NCI-H1092 (cell line): ENCODE measurements at places on chromosomes 4 and X.

DNA sequence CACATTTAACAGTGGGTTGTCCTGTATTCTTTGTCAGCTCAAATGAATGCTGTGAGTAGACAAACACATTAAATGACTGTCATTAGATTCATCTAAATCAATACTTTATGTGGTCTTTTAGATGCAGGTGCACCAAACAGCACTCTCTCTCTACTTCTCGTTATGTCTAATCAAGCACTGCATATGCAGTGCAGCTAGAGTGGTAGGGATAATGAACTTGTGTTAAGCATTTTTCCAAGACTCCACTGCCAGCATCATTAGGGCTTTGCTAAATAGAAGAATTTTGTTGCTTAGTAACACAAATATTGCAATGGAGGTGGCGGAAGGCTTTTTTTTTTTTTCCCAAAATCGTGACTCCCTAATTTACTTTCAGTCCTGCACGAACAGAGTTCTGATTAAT is 447.0 kb upstream of the GALNT7 start:
- DNase-seq = no peak

DNA sequence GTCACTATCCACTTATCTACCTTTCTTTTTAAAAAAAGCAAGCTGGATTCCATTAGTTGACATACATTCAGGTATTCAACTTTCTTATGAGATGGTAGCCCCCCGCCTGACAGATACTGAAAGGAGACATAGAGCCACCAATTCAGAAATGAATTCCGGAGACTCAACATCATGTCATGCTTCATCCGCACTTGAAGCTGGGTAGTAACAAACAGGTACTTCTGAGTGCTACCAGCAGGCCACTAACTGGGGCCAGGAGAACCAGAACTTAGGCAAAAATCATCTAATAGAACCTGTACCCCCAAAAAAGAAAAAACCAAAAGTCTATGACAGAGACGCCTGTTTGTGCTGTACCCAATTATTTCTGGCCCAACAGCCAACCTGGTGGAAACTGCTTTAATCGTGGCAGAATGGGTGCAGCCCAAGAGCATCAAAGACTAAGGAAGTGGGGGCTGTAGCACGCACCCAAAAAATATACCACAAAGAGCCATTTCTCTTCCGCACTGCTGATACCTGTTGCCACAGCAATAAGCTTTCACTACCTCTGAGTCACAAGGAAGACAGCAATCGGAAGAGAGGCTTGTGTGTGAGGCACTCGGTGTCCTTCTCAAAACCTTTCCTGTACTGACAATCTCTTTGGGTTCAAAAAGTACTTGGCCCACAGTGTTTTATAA is 84.8 kb downstream of the AFAP1 start:
- no peak for DNase-seq

GRCh38 chr4:3822230-3822947 is 56.2 kb downstream of the ADRA2C start:
- DNase-seq = no peak

- no peak for DNase-seq
Observed at GRCh38 chr4:8837181-8837841, 34.3 kb downstream of the HMX1 start.

DNA sequence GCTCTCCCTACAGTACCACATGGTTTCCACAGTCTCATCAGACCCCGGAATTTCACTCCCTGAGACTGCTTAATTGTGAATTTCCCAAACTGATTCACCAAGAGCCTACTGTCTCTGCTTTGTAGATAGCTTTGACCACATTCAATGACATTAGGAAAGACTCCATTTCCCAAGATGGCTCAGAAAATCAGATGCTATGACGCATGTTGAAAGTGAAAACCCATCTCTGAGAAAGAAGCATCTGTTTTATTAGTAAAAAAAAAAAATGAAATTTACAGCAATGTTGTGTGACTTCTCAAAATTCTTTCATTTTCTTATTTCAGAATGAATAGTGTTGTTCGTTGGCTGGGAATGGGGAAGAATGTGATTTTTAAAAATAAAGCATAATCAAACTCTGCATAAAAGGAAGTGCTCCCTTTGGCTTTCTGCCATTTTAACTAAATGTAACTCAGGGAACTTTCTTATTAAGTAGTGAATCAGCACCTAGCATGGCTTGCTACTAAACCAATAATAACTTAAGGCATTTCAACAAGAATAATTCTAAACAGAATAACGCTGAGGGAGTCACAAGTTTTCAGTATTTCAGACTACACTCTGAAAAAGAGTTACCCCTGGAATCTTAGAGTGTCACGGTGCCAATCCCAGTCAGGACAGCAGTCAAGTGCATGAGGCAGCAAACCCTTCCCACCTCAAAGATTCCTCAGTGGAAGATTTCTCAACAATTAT is 97.4 kb upstream of the MYOZ2 start:
- no peak for DNase-seq

GRCh38 chrX:42017971-42018370 is 94.6 kb upstream of the CASK start:
- no peak for DNase-seq

GRCh38 chr4:187550256-187550950 is 445.2 kb upstream of the ZFP42 start:
- no peak for DNase-seq

- no peak for DNase-seq
Observed at GRCh38 chrX:88202149-88202548, 544.9 kb upstream of the CPXCR1 start.

- no peak for DNase-seq
Observed at GRCh38 chr4:150008546-150008945, 69.7 kb upstream of the DCLK2 start.

GRCh38 chr4:94941706-94942105 is 184.0 kb downstream of the BMPR1B start:
- no peak for DNase-seq

GRCh38 chr4:4368809-4369580 is 17.9 kb upstream of the NSG1 start:
- no peak for DNase-seq

- no peak for DNase-seq
Observed at GRCh38 chrX:22116605-22117546, 84.8 kb downstream of the PHEX start.

- DNase-seq = no peak
Observed at GRCh38 chr4:184448821-184449220, 25.5 kb downstream of the IRF2 start.
